ENCODE measurements at places on chromosomes 16 and 17.

GRCh38 chr17:49571283-49571682 is 4.4 kb upstream of the NXPH3 start:
- DNase-seq: no peak

DNA sequence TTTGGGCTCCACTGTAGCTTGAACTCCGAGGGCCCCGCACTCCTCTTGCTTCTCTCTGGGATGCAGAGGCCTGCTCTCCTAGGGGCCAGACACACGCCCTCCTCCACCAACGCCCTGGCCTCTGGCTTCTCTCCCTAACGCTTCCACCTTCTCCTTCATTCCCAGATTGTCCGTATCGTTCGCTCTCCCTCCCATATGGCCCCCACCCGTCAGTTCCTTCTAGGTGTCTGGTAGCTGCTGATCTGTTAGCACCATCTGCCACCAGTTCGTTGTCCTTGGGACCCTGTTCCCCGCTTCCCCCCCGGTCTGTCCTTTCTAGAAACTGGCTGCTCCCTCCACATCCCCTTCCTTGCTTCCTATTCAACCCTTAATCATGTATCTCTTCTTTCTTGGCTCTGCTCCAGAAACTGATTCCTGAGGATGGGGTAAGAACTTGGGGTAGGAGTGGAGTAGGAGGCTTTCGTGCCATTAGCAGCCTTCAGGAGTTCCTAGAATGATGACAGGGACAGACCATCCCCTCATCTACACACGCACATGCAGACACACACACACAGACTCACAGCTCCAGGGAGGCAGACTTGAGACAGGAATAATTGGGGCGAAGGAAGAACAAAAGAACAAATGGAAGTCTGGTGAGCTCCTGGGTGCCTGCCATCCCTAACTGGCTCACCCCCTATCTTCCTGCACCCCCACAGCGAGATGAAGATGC is 4.3 kb downstream of the ATP1B2 start:
- no peak for DNase-seq

GRCh38 chr16:87227296-87227951 is 89.8 kb downstream of the C16orf95 start:
- DNase-seq: no peak

DNA sequence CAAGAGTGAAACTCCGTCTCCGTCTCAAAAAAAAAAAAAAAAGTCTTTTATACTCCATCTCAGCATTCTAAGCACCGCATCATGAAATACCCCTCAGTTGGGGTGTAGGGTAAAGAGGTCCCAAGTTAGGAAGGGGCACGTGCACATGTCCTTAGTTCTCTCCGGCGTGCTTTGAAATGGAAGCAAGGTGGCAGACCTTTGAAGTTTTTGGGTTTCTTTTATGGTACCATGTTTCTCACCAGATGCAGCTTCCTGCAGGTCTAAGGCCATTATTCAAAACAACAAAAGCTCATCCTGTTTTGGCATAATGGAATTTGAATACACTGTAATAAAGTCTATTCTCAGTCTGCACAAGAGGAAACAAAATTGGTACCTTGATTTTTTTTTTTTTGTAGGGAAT is 9.6 kb downstream of the EMC8 start:
- no peak for DNase-seq

DNA sequence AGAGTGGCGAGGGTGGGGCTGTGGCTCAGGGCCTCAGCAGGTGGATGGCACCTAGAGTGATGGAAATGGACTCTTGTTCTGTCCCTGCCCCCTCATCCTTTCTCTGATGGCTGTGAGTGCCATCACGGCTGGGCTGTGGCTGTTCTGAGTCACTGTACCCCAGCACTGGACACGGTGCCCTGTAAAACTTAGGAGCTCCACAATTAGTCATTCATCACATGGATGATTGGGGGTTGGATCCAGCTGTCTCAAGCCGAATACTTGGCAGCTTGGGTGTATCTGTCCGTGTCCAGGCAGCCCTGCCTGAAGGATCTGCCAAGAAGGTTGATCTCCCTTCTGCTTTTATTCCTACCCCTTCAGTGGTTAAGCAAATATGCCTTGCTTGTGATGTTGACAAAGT is 295.5 kb upstream of the EEF2KMT start:
- DNase-seq: no peak

- no peak for DNase-seq
Measured at GRCh38 chr16:496097-496886, 31.2 kb upstream of the CAPN15 start.
